ENCODE measurements at places on chromosomes 7 and 10. TPM values are rescaled to one million over a fixed set of nuclear protein-coding genes. Genes with fewer than 3 reads are reported as not detected.

- no peak for DNase-seq
Observed at GRCh38 chr10:130687566-130687965, 551.4 kb downstream of the GLRX3 start.

DNA sequence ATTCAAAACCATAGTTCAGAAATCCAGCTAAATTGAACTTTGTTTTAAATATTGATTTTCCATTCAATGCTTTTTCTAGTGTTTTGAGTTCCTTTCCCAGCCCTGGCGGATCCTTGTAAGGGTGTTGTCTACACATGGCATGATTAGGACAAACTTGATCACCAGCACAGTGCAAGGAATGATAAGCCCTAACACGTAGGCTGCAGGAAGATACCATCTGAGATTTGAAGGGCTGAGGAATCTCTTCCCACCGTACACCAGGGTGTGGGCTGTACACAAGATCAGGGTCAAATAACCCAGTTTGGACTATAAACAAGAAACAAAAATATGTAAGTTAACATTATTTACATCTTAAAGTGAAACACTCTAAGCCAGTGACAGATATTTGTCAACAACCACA is 27.4 kb downstream of the STEAP4 start:
- DNase-seq, result no peak

ENKUR gene
- total RNA-seq, result 0.85 TPM

MAGI2 gene
- 0.73 TPM for total RNA-seq

GRCh38 chr7:22397981-22398380 is 41.0 kb upstream of the RAPGEF5 start:
- DNase-seq, result no peak

DNA sequence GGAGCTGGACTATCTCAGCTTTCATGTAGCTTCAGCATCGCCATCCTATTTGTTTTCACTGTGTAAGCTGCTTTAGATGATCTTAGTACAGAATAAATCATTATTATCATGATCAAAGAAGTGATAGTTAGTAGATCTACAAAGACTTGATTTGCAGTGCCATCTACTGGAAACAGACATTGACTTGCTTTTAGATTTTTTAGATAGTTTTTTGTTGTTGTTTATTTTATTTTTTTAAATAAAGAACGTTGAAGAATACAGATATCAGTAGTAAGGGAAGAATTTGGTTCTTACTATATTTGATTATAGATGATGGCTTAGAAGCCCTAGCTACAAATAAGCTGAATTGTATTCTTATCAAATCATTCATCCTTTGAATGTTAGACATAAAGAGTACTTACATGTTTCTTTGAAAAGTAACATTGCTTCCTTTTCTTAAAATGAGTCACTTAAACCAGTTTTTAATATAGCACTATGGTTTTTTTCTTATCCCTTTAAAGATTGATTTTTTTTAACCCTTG is 6.3 kb upstream of the SFMBT2 start:
- DNase-seq, result no peak

GRCh38 chr10:45419676-45420025 is 45.6 kb downstream of the ALOX5 start:
- no peak for DNase-seq

GIMAP8 gene
- 12.0 TPM for total RNA-seq

HELLS gene
- total RNA-seq, result 12.4 TPM

GRCh38 chr7:156423876-156424275 is 216.7 kb upstream of the RNF32 start:
- DNase-seq, result no peak

GARIN1A gene
- total RNA-seq, result 1.4 TPM

- DNase-seq, result no peak
Observed at GRCh38 chr10:29751684-29752083, 116.9 kb upstream of the SVIL start.

All from T-helper 17 cell (primary cell).